NCI-H2029 treated with DMSO at 0.1 percent for 48 hours (cell line): ENCODE measurements at places on chromosomes 16 and 17.

- DNase-seq = no peak
Measured at GRCh38 chr17:45284176-45285140, 22.6 kb upstream of the SPATA32 start.

DNA sequence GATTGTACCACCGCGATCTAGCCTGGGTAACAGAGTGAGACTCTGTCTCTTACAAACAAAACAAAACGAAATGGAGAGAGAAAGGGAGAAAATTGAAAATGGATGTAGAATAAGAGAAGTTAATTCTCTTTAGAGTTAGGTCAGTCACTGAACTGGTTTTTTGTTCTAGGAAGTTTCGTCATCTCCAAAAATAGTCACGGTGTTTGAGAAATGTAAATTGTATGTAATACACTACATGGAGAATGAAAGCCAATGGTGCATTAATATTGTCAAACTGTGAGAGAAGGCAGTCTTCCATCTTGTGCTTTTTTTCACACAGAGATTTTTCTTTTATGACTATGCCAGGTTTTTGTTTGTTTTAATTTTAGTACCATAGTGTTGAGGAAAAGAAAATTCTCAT lies 145.9 kb downstream of the BCAS3 start:
- DNase-seq = no peak

DNA sequence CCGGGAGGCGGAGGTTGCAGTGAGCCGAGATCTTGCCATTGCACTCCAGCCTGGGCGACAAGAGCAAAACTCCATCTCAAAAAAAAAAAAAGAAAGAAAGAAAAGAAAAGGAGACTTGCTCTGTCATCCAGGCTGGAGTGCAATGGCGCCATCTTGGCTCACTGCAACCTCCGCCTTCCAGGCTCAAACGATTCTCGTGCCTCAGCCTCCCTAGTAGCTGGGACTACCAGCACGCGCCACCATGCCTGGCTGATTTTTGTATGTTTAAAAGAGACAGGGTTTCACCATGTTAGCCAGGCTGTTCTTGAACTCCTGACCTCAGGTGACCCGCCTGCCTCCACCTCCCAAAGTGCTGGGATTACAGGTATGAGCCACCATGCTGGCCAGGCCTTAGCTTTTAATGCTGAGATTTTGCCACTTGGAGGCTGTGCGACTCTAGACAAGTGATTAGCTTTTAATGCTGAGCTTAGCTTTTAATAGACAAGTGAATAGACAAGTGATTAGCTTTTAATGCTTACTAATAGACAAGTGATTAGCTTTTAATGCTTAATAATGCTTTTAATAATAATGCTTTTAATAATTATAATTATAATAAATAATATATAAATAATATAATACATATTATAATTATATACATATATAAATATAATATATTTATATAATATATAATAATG lies 9.6 kb downstream of the LDAF1 start:
- DNase-seq = no peak

- DNase-seq = no peak
Measured at GRCh38 chr17:37828651-37829124, 83.8 kb upstream of the HNF1B start.
